SIG-M5 (cell line): ENCODE measurements at places on chromosomes 2 and 18.

GRCh38 chr2:20224164-20224715 lies 690 bp downstream of the SDC1 start:
- DNase-seq, result no peak

DNA sequence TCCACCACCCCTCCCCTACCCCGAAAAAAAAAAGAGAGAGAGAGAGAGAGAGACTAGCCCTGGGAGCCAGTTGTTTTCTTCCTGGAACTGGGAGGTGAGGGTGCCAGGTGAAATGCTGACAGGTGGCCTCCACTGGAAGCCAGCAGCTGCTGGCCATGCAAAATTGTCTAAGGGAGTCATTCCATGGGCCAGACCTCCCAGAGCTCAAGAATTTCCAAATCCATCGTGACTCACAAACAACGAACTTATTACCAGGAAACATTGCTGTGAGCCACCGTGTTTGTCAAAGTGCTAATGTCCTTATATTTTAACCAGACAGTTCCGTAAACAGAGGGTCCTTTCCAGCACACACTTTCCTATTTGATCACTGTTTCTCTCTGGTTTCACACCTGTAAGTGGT lies 68.5 kb upstream of the PID1 start:
- DNase-seq, result no peak

GRCh38 chr2:172680436-172681068 lies 55.1 kb upstream of the RAPGEF4 start:
- DNase-seq, result no peak

GRCh38 chr2:56199492-56199891 lies 15.7 kb downstream of the CCDC85A start:
- DNase-seq, result no peak

GRCh38 chr2:5995832-5996231 lies 303.6 kb downstream of the SOX11 start:
- no peak for DNase-seq

- no peak for DNase-seq
Measured at GRCh38 chr2:3294069-3294468, 83.5 kb downstream of the EIPR1 start.

DNA sequence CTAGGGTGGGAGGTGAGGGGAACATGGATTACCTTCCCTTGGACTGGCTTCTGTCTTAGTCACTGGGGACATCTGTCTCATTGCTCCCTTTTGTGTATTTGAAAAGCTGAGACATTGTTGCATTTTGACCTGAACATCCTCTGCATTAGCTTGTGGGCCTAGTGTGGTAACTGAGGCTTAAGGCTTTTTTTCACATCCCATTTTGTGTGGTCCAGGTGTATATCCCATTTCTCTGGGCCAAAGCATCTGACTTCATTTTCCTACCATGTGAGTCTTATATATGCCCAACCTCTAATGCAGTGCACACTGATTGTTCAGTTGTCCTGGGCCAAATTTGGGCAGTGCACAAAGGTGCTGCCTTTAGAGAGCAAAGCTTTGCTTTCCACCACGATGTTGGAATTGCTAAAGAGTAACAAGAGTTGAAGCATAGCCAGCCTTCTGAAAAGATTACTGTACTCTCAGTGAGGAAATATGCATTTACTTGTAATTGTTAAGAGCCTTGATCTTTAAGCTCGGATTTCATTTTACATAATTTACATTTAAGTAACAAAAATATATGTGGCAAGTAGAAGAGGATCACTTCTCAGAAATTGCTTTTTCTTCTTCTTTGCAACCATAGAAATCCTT lies 13.3 kb downstream of the PRKCE start:
- DNase-seq, result no peak

DNA sequence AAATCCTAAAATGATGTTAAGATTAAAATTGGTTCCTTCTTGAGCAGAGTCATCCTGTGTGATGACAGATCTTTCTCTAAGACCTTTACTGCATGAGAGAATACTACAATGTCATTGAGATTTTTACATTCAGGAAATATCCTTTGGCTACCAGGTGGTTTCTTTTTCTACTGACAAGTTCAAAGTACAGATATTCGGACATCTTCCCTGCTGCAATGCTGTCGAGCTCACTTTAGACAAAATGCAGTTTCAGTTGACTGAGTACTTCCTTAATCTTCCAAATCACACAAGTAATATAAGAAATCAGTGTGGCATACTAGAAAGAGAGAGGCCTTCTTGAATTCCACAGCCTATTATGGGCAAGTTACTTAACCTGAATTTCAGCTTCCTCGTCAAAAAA lies 207.9 kb upstream of the ACVR2A start:
- no peak for DNase-seq

- no peak for DNase-seq
Measured at GRCh38 chr2:122300758-122301157, 545.3 kb downstream of the TSN start.

DNA sequence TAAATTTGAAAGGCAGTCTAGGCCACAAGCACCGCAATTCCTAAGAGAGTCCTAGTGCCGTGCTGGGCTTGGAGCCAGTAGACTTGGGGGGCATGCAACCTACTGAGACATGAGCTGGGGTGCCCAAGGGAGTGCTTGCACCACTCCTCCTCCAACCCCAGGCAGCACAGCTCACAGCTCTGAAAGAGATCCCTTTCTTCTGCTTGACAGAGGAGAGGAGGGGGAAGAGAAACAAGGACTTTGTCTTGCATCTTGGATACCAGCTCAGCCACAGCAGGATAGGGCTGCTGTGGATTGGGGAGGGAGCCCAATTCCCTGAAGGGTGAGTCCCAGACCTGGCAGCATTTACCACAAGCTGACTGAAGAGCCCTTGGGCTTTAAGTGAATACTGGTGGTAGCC lies 134.6 kb downstream of the TMEM131 start:
- no peak for DNase-seq

GRCh38 chr2:95297639-95298395 lies 670 bp downstream of the KCNIP3 start:
- DNase-seq, result no peak

GRCh38 chr18:74277296-74277695 lies 14.5 kb downstream of the CYB5A start:
- no peak for DNase-seq

- DNase-seq, result no peak
Measured at GRCh38 chr2:75489721-75490120, 71.0 kb downstream of the EVA1A start.

DNA sequence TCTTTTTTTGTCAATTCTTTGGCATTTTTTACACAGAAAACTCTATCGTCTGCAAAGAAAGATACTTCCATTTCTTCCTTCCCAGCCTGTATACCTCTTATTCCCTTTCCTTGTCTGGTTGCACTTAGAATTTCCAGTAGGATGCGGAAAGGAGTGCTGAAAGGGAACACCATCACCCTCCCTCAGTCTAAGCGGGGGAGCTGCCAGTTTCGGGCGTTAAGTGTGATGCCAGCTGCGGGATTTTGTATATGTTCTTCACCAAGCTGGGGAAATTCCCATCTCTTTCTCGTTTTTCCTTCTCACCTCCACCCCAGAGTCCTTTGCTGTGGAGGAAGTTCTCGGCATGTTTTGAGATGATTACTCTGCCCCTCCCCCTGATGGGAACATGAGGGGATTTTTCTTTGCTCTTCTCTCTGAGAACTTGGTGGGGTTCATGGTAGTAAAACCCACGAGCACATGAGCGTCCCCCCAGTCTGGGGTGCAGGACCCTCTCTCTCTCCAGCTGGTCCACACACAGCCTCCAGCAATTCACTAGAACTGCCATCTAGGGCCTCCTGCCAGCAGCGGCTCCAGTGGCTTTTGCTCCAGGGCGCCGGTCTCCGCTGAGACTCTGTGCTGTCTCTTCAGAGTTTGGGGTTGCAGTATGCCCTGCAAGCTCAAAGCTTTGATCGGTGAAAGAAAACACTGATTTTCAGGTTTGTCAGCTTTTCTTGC lies 15.5 kb downstream of the AQP12A start:
- no peak for DNase-seq

GRCh38 chr2:101348883-101349282 lies 38.4 kb downstream of the CREG2 start:
- DNase-seq, result no peak

- no peak for DNase-seq
Measured at GRCh38 chr2:99442837-99443236, 47.0 kb downstream of the REV1 start.

- no peak for DNase-seq
Measured at GRCh38 chr18:23332356-23332755, 120.7 kb upstream of the RIOK3 start.

- no peak for DNase-seq
Measured at GRCh38 chr2:19348692-19349091, 9.7 kb downstream of the OSR1 start.

GRCh38 chr2:9099341-9099751 lies 95.9 kb upstream of the MBOAT2 start:
- DNase-seq, result no peak

GRCh38 chr18:62988471-62988870 lies 273.1 kb downstream of the PHLPP1 start:
- no peak for DNase-seq

DNA sequence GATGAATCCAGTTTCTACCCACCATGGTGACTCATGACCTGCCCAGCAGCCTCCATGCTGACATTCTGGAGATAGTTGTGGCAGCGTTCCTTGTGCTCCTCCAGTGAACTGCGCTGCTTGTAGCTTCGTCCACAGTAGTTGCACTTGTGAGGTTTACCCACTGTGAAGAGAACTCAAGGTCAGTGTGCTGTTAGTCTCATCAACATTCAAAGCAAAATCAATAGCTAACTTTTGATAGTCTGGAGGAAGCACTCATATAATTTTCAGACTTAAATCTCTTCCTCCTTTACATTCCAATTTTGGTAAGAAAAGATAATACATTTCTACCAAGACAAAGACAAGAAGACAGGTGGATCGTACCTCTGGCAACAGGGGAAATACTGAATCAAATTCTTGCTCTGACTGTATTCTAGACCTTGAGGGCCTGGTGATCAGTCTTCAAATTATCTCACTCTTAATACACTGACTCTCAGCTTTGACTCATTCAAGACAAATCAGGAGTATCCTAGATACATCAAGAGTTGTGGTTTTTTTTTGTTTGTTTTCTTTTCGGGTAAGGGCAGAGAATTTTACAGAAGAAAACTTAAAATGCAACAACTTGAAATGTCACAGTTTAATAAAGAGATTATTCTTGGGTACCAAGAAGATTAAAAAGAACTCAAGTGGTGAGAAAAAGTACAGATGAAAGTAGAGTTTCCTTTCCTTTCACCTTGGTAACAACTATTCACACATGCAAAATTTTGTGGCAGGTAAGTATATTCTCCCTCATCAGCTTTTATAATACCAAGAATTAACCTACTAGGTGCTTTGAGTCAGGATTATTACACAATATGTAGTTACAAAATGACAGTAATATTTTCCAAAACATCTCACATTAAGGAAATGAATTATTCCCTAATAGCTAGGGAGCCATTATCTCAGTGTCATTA lies 129.2 kb downstream of the IKZF2 start:
- DNase-seq, result no peak

DNA sequence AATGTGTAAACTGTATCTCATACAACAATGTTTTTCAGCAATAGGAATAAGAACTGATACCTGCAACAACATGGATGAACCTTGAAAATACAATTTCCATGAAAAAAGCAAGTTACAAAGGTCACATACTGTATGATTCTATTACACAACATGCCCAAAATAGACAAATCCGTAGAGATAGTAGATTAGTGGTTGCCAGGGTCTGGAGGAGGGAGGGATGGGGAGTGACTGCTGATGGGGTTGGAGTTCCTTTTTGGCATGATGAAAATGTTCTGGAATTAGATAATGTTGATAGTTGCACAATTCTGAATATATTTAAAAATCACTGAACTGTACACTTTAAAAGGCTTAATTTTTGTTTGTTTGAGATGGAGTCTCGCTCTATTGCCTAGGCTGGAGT lies 33.8 kb downstream of the UBXN4 start:
- DNase-seq, result no peak

DNA sequence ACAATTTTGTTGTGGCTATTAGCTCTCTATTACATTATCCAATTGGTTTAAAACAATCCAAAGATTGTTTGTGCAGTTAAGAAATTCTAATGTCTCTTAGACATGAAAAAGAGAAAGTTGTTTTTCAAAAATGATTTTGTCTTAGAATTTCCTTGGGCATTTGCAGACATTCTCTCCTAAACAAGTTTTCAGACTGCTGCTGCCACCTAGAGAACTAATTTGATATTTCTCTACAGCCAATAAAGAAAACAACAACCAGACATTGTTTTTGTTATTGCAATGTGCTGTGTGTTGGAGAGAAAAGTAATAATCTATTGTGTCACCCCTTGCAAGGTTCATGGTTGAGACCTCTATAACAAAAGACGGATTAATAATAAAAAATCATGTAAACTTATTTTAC lies 119.0 kb upstream of the SYT4 start:
- no peak for DNase-seq

DNA sequence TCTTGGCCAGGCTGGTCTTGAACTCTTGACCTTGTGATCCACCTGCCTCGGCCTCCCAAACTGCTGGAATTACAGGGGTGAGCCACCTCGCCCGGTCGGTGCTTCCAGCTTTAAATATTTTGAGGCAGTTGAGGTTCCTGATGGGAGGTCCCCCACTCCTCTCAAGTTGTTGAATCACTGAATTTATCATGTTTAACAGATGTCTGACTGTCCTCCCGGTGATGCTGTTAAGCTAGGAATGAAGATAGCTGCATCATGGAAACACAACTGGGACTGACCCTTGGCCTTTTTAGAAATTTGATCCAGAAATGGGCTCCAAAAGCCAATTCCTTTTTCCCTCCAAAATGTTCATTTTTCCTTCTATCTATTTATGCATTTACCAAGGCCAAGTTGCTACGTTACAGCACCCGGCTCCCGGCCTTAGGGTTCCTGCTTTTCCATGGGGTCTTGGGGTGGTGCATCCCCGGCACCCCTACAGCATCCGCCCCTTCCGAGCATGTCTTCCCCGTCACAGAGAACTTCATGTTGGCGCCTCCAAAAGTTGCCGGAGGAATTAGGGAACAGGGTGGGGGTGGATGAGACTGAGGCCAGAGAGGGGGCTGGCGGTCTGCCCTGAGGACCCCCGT lies 43.9 kb downstream of the PAX8 start:
- no peak for DNase-seq

GRCh38 chr2:129491308-129491707 lies 488.2 kb upstream of the RAB6C start:
- DNase-seq, result no peak

GRCh38 chr18:54127759-54128378 lies 96.6 kb downstream of the MBD2 start:
- no peak for DNase-seq

DNA sequence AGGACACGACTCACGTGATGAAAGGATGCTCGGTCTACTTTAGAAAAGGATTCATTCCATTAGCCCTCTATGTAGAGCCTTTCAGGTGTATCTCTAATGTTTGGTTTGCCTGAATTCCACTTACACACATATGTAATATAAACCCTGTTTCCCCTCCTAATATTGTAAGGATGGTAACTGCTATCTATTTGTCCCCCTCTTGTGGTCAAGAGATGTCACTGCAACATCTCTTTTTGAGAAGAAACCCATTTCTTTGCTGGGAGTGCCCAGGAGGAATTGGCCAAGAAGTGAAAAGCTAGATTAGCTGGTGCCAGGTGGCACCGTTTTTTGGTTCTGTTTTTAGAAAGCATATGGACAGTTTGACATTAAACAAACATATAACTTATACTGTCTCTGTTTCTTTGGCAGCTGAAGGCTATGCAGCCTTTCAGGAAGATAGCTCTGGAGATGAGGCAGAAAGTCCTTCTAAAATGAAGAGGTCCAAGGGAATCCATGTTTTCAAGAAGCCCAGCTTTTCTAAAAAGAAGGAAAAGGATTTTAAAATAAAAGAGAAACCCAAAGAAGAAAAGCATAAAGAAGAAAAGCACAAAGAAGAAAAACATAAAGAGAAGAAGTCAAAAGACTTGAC lies 41.2 kb downstream of the RALBP1 start:
- DNase-seq, result no peak
